ENCODE measurements at places on chromosomes 4 and X.

DNA sequence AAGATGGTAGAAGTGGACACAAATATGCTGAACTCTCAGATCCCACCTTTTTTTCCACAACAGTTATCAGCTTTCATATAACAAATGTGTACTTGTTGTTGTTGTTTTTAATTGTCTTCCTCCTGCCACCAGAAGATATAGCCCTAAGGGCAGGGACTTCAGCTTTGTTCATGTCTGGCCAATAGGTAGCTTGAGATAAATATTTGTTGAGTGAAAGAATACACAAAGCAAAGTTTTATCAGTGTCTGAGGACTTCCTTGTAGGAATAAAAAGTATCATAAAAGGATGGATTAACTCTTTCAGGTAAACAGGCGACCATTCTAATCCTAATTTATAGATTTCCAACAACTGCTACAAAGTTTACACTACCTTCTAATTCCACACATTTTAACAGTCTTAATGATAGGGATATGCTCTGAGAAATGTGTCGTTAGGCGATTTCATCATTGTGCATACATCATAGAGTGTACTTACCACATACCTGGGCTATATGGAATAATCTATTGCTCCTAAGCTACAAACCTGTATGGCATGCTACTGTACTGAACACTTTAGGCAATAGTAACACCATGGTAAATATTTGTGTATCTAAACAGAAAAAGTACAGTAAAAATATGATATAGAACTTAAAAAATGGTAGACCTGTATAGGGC lies 186.1 kb downstream of the ATOH1 start:
- no peak for DNase-seq

- DNase-seq = no peak
These were observed 47.3 kb upstream of the ACSL1 start for GRCh38 chr4:184873054-184873453.

DNA sequence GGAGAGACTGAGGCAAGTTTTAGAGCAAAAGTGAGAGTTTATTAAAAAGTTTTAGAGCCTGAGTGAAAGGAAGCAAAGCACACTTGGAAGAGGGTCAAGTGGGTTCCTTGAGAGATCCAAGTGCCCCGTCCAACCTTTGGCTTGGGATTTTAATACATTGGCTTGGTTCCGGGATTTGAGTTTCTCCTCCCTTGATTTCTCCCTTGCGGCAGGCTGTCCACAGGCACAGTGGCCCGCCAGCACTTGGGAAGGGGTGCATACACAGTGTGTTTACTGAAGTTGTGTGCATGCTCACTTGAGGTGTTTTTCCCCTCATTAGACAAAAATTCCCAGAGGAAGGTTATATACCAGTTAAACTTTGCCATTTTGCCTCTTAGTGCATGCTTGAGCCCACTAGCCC lies 333.5 kb downstream of the PCDH18 start:
- DNase-seq = no peak

GRCh38 chr4:2756691-2757350 lies 685 bp upstream of the TNIP2 start:
- no peak for DNase-seq

- peak; percentile 65 for DNase-seq
These were observed 26.3 kb downstream of the UTP14A start for GRCh38 chrX:129932016-129932820.

- DNase-seq = no peak
These were observed 3.6 kb upstream of the AMOT start for GRCh38 chrX:112844250-112844649.

DNA sequence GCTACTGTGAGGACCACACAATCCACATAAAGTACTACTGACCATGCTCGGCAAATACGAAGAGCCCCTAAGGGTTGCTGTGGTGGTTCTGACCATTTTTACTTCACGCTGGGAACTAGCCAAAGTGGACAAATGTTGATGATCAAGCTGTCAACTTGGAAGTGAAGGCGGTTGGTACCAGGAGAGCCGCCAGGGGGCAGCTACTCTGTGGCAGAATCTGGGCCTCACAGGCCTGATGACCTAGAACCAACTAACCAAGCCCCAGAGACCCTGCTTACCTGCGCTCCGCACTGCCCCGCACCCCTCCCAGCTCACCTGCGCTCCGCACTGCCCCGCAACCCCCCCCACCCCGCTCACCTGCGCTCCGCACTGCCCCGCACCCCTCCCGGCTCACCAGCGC lies 5.6 kb downstream of the GAK start:
- no peak for DNase-seq

- DNase-seq = no peak
These were observed 264.2 kb downstream of the INPP4B start for GRCh38 chr4:142581881-142582280.

GRCh38 chrX:128928636-128929035 lies 594.7 kb downstream of the SMARCA1 start:
- no peak for DNase-seq

DNA sequence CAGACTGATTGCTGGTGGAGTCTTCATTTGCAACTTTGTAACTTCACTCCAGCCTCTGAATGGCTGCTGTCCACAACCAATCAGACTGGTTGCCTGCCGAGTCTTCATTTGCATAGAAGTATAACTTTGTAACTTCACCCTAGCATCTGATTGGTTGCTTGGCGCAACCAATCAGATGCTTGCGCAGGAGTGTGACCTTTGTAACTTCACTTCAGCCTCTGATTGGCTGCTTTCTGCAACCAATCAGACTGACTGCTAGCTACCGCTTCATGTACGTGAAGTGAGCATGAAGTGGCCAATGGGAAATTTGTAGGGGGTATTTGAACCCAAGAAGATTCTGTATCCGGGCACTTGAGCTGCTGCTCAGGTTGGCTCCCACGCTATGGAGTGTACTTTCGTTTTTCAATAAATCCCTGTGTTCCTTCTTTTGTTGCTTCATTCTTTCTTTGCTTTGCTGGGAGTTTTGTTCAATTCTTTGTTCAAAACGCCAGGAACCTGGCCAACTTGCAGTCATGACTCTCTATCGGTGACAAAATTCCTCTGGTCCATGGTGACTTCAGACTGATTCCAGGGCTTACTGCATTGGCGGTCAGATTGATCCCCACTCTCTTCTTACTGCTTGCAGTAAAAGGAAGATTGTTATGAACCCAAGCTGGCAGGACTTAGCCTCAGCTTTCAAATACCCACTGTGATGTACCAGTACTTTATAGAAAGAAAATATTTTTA lies 46.4 kb upstream of the FGG start:
- DNase-seq = no peak

GRCh38 chrX:12771445-12772069 lies 19.7 kb upstream of the PRPS2 start:
- DNase-seq = no peak

DNA sequence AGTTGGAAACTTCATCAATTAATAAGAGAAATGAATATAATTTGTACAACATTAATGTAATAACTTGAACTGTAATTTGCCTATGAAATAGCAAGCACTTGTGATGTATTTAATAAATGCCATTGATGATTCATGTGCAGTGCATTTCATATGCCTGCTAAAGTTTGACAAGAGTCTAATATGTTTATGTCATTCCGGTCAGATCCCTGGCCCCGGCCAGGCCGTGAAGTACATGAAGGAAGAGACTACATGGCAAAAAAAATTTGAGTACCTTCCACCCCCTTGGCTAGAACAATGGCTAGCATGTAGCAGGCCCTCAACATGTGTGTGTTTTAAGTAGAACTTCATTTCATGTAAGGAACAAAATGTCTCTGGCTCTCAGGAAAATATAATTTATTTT lies 161.3 kb downstream of the ATP10D start:
- no peak for DNase-seq

GRCh38 chr4:183960046-183960420 lies 54.9 kb downstream of the STOX2 start:
- peak; percentile 64 for DNase-seq

GRCh38 chr4:17480955-17481354 lies 30.9 kb downstream of the QDPR start:
- no peak for DNase-seq

- DNase-seq = peak; percentile 41
These were observed 90.8 kb downstream of the DCTD start for GRCh38 chr4:182826391-182826790.

- DNase-seq = no peak
These were observed 594.1 kb downstream of the GLUD2 start for GRCh38 chrX:121641560-121641959.

- DNase-seq = no peak
These were observed 206.5 kb upstream of the STK26 start for GRCh38 chrX:131816551-131817136.

DNA sequence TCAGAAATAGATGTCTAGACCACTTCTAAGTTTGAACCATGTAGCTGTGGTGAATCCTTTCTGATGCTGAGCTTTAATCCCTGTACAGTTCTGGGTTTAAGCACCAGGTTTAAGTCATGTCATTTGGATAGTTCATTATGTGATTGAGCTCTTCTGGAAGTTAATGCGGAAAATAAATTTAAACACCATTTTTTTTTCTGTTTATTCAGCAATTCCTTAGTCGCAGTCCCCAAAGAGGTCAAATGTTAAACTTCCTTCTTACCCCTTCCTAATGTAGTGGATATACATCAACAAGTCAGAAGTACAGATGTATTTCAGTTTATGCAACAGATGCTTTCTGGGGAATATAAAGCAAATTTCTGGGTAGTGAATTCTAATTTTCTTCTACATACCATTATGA lies 52.9 kb downstream of the CNKSR2 start:
- no peak for DNase-seq

DNA sequence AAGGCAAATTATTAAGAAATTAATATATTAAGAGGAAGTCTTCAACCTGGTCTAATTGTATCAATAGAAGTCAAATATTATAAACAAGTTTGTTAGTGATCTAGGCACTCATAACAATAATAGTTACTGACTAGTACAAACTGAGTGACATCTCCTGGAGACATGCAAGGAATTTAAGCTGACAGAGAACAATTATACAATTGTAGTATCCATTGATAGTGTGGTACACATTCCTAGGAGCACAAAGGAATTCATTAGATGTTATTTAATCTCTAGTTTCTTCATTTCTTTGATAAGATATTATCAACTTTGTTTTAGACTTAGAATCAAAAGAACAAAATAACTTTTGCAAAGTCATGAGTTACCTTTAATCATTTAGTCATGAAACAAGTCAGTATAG lies 1048.6 kb downstream of the PCDH7 start:
- no peak for DNase-seq

DNA sequence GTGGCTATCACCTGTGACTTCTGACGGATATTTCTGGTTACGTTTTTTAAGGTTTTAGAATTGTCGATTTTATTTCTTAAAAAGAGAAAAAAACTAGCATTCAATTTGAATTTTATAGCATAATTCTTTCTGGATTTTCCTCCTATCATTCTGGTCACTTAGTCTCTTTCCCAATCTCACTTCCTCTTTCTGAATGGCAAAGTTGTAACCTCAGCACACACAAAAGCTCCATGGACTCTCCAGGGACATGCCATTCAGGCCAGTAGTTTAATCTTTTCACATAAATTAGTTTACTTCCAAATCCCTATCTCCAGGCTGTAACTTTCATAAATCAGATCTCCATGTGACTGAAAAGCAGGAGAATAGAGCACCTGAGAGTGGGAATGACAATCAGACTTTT lies 110.7 kb downstream of the ARAP2 start:
- no peak for DNase-seq
